Stimulated activated CD4-positive, alpha-beta T cell treated with anti-CD3 and anti-CD28 coated beads, Interleukin-15, amount 100 ng/mL, for 48 hours (primary cell): ENCODE measurements at places on chromosomes 4 and X.
A peak's percentile ranks its signal among the peaks of the same experiment; 100 is the strongest.

GRCh38 chrX:123807835-123808416 is 51.9 kb upstream of the XIAP start:
- no peak for DNase-seq

DNA sequence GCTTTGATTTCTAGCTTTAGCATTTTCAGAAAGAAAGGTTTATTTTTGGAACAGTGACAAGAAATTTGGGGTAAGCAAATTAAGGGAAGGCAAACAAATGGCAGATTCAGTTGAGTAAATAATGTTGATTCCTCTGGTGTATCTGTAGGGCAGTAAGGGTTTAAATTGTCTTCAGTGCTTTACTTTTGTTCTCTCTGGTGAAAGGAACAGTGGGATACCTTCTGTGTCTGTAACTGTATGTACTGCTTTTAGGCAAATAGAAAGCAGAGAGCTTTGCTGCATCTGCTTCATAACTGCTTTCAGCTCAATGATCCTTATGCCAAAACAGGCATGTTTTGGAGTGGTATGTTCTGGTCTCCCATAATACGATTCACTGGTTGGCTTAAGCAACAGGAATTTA is 932.1 kb upstream of the SLIT2 start:
- DNase-seq: no peak

DNA sequence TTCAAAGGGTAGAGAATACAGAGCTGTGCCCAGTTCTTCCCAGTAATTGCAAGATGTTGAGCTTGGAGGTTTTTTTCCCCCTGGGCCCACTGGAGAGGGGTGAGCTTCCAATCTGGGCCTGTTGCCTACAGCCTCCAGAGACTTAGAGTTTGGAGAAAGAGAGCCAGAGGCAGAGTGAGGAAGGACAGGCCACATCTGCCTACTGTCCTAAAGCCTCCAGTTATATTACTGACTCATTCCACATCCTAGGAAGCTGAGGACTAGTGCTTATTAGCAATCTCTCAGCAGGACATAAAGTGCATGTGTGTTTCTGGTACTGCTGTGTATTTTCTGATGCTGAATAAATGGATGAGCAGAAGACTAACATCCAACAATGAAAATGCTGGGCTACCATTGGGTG is 181.0 kb upstream of the MAMLD1 start:
- DNase-seq: no peak

DNA sequence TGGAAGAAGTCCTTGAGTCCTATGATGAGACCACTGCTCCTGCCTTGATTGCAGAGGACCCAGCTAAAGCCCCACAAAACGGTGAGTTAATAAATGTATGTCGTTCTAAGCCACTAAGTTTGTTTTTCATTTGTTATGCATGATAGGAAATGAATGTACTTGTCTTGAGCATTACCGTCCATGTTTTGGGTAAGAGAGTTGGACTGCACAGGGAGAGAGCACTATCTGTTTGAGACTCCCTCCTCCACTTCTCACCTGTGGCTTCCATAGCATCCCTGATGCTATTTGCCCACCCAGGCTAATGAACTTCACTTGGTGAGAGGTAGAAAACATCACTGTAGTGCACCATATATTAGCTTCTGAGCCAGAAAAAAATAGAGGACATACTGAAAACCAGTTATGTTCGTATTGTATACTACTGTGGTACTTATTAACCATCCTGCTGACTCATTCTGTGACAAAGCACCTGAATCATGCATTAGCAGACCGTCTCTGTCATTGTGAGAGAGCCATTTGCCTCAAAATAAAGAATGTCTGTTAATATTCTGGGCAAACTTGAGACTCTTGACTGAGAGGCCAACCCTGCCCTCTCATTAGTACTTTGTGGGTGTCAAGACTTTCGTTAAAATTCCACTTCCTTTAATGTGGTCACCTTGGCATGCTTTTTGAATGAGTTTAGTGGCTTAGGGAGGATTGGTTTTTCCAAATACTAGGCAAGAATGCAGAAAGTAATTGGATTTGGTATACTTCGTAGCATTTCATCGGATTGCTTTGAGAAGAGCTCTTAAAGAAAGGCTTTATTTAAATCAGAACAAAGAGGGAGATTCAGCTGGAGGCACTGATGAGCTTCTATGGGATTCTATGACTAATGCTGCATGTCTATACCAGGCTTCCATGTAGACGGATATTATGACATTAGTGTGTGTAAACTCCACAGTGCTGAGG is 99.3 kb upstream of the GRPR start:
- no peak for DNase-seq

DNA sequence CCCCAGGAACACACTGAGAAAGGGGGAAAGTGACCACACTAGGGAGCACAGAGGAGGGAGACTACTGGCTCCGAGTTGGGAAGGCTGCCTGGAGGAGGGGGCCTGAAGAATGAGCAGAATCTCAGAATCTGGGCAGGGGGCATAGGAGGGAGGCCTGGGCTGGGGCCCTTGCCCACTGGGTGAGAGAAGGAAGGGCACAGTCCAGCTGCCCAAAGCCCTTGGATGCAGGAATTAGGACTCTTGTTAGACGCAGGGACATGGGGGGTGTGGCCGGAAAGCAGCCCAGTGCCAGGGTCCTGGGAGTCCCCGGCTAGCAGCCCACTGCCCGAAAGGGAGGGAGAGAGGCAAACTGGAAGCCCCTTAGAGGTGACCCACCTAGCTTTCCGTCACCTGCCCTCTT is 1.9 kb upstream of the DUSP9 start:
- DNase-seq: no peak

- no peak for DNase-seq
Measured at GRCh38 chr4:24772061-24772705, 23.2 kb upstream of the SOD3 start.

GRCh38 chr4:184514121-184514988 is 40.0 kb upstream of the IRF2 start:
- peak; percentile 77 for DNase-seq

DNA sequence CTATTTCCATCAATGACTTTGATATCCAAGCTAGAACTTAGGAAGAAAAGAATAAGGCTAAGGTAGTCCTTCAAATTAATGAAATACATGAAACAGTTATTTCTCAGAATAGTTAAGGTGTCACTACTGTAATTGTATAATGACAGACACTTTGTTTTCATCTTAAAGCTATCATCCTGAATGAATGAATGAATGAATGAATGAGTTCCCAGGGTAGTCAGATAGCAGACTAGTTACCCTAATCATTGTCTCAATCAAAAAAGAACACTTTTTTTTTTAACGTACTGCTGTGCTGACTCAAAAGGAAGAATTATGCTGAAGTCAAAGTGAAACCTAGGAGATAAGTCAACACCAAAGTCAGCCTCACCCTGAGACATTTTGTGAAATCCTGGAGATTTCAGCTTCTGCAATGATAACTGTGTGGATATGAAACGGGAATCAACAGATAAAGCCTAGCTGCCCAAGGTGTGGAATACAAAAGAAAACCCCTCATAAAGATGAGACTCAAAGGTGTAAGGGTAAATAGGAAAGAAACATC is 68.3 kb upstream of the CNKSR2 start:
- DNase-seq: no peak

DNA sequence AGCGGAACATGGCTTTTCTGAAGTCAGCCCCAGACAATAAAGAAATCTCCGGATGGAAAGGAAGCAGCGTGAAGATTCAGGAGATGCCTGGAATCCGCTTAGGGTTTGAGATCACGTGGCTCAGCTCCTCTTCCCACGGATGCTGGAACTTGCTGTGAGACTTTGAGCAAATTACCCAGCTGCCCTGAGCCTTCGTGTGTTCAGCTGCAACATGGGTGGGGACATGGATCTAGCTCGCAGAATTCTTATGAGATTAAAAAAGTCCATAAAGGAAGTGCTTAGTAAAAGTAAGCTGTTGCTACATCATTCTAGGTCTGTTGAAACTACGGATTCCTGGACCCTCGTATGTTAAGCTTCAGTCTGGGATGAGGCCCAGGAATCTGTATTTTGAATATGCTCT is 55.7 kb upstream of the STIM2 start:
- no peak for DNase-seq

- peak; percentile 76 for DNase-seq
Measured at GRCh38 chr4:99946356-99947189, at the start of gene DNAJB14. Gene DNAJB14 (minus strand): TSS chr4:99946618. CDS start chr4:99946571, 47 bp downstream.

- peak; percentile 42 for DNase-seq
Measured at GRCh38 chrX:120365320-120365719, 3.4 kb downstream of the ATP1B4 start.

GRCh38 chrX:136496186-136496763 is 1.1 kb upstream of the HTATSF1 start:
- no peak for DNase-seq
